Endodermal cell (in vitro differentiated cells): ENCODE measurements at places on chromosomes 7 and 10. TPM values are rescaled to one million over a fixed set of nuclear protein-coding genes. Genes with fewer than 3 reads are reported as not detected.

GRCh38 chr7:139777133-139777891 is 486 bp downstream of the HIPK2 start:
- H3K4me1 ChIP-seq: peaks cover 5% of the 10 kb centered on the region
- H3K27ac ChIP-seq: peak overlapping the region; percentile 56
- peaks cover 18% of the 10 kb centered on the region for H3K36me3 ChIP-seq
- H3K27me3 ChIP-seq: peaks cover 15% of the 10 kb centered on the region
- DNase-seq: peak; percentile 63
- H3K4me3 ChIP-seq: peak overlapping the region; percentile 97

GRCh38 chr10:51643734-51644133 is 55.7 kb downstream of the CSTF2T start:
- no peaks in the 10 kb centered on the region for H3K4me1 ChIP-seq
- no peak overlapping the region for H3K27ac ChIP-seq
- H3K36me3 ChIP-seq: no peaks in the 10 kb centered on the region
- no peaks in the 10 kb centered on the region for H3K27me3 ChIP-seq
- H3K4me3 ChIP-seq: no peak overlapping the region

Gene NPSR1
- not detected in 2 replicates for total RNA-seq

GRCh38 chr10:107071301-107071700 is 93.2 kb downstream of the SORCS1 start:
- no peaks in the 10 kb centered on the region for H3K27me3 ChIP-seq
- no peak for DNase-seq
- H3K36me3 ChIP-seq: peaks cover 14% of the 10 kb centered on the region
- no peak overlapping the region for H3K27ac ChIP-seq

DNA sequence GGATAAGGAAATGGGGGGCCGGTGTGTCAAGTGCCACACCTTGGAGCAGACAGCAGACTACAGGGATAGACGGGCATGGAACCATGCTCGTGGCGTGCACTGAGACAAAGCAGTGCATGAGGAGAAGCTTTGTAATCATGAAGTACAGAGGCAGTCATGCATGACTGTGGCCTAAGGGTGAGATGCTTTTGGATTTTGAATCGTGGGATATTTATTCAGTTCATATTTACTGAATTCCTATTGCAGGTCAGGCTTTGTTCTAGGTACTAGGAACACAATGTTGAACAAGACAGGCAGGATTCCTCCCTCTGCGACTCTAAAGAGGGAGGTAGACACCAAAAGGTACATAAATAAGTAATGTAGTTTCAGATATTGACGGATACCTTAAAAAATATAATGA is 597.6 kb downstream of the PARD3 start:
- peaks cover 10% of the 10 kb centered on the region for H3K4me1 ChIP-seq
- no peak overlapping the region for H3K27ac ChIP-seq
- peaks cover 4% of the 10 kb centered on the region for H3K36me3 ChIP-seq
- H3K4me3 ChIP-seq: no peak overlapping the region
- DNase-seq: no peak

DNA sequence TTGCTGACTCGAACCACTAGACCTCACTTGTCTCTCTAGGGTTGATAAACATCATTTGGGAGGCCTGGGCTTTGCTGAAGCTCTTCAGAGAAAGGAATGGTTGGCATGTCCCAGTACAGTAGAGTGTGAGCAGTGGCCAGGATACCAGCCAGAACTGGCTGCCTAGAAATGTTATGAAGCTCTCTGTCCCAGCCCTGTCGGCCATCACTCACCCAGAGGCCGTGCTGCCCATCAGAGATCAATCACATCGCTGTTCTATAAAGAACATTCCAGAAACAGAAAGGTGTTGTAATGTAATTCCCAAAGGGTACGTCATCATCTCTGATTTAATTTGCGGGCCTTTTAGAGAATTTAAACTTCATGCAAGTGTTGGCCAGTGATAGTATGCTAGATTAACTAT is 111.5 kb downstream of the PRPF18 start:
- no peaks in the 10 kb centered on the region for H3K4me1 ChIP-seq
- no peak overlapping the region for H3K4me3 ChIP-seq
- DNase-seq: no peak
- H3K36me3 ChIP-seq: peaks cover 29% of the 10 kb centered on the region
- H3K27me3 ChIP-seq: no peaks in the 10 kb centered on the region
- no peak overlapping the region for H3K27ac ChIP-seq

- H3K4me3 ChIP-seq: no peak overlapping the region
- DNase-seq: no peak
- no peak overlapping the region for H3K27ac ChIP-seq
- no peaks in the 10 kb centered on the region for H3K36me3 ChIP-seq
These were observed 340.8 kb downstream of the SUGCT start for GRCh38 chr7:40475681-40475982.

Gene TMEM213
- not detected in 3 replicates for total RNA-seq

Gene WNT2
- total RNA-seq: not detected in 3 replicates

DNA sequence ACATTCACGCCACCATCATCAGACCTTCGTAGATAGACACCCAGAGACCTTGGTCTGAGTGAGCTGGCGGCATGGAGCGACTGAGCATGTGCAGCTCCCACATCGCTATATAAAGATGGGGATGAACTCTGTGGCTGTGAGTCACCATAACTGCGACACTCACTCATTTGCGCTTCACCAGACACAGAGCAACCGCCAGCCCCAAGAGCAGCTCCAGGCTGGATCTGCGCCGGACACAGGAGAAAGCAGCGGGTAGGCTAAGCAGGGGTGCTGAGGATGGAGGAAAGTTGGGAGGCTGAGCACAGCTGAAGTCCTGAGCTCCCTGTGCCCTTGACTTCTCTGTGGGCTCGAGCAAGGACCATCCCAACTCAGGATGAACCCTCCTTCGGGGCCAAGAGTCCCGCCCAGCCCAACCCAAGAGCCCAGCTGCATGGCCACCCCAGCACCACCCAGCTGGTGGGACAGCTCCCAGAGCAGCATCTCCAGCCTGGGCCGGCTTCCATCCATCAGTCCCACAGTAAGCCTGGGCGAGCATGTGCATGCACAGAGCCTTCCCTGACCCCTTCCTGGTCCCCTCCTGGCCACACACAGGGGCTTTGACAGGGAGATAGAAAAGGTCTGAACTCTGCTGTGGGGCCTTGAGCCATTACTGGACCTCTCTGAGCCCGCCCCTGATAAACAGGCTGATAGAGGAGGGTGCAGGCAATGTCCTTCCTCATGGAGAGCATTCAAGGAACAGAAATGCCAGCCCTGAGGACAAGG is at the start of gene OPN4:
OPN4 (plus strand) TSS at position 137 of the 762 bp plus-strand sequence; CDS start at position 374, 237 bp downstream.
- H3K36me3 ChIP-seq: no peaks in the 10 kb centered on the region
- no peaks in the 10 kb centered on the region for H3K27me3 ChIP-seq
- peak; percentile 36 for DNase-seq
- H3K27ac ChIP-seq: no peak within 1 kb of the TSS
- H3K4me1 ChIP-seq: no peaks in the 10 kb centered on the region

DNA sequence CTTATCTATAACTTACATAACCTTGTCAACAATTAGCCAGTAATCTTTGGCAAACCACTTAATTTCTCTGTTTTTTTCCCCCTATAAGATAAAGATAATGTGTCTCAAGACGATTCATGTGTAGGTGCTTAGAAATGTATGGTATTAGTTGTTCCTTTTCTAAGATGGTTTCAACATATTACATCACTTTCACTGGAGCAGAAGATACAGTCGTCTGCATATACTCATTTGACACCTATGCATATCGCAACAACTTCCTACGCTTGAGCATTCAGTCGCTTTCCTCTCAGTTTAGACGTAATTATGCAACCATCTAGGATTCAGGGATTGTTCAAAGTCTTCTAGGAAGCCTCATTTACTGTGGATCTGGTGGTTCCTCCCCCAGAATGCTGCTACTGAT is 396.7 kb downstream of the PHTF2 start:
- H3K36me3 ChIP-seq: no peaks in the 10 kb centered on the region
- no peaks in the 10 kb centered on the region for H3K27me3 ChIP-seq
- H3K27ac ChIP-seq: no peak overlapping the region
- no peaks in the 10 kb centered on the region for H3K4me1 ChIP-seq

DNA sequence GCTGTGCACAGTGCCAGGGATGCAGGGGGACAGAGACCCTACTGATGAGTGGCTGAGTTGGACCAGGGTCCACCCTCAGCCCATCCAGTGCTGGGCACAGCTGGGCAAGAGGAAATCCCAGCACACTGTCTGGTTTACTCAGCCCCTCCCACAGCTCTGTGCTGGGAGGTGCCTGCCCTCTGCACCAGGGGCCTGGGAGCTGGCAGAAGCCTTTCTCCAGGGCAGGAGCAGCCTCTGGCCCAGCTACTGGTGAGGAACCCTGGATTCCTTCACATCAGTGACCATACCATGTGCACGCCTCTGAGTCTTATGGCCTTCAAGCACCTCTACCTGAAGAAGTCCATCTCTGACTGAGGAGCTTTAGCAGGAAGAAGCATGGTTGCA is 25.9 kb upstream of the C10orf71 start:
- H3K36me3 ChIP-seq: no peaks in the 10 kb centered on the region
- no peaks in the 10 kb centered on the region for H3K27me3 ChIP-seq
- no peaks in the 10 kb centered on the region for H3K4me1 ChIP-seq
- no peak overlapping the region for H3K4me3 ChIP-seq
- DNase-seq: peak; percentile 25

DNA sequence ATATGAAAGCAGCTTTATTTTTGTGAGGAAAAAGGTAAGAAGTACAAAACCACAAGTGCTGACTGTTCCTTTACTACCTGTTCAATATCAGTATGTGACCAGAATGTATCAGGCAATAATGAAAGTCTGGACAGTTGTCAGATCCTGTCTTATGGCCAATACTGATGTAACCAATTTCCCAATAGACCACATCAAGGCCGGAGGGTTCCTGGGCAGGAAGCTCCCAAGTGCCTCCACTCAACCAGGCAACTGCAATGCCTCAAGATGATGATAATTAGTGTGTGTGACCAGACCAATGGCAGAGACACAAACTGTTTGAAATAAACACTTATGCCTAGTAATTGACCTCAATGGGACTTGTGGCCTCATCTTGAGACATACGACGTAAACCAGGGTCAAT is 149.4 kb upstream of the ASAH2 start:
- no peaks in the 10 kb centered on the region for H3K36me3 ChIP-seq
- H3K27me3 ChIP-seq: no peaks in the 10 kb centered on the region
- H3K27ac ChIP-seq: no peak overlapping the region
- no peak for DNase-seq
- no peak overlapping the region for H3K4me3 ChIP-seq

DNA sequence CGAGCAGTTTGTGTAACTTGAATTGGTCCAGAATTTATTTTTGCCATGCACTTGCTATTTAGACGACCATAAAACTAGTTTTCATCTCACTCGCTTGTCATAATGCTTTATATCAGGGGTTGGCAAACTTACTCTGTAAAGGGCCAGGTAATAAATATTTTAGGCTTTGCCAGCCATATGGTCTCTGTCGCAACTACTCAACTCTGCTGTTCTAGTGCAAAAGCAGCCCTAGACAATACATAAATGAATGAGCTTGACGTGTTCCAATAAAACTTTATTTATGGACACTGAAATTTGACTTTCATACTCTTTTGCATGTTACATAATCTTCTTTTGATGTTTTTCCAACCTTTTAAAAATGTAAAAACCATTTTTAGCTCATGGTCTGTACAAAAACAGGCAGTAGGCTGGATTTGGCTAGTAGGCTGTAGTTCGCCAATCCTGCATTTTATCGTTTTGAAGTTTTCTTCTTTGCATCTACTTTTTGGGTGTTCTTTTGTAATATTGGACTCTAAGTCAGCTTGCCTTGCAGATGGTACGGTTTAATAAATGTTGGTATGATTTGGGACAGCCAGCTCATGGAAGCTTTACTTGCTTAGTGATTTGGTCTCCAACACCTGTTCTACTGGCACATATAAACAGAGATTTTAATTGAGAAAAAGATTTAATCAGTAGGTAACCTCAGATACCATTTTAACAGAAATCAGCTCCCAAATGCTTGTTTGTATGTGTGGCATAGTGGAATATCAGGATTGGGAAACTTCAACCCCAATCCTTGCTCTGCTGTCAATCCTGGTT is 25.6 kb downstream of the SND1 start:
- H3K4me3 ChIP-seq: no peak overlapping the region
- H3K36me3 ChIP-seq: peaks cover 63% of the 10 kb centered on the region
- DNase-seq: no peak

Gene GCK
- total RNA-seq: 0.48 and 0.86 TPM in 2 replicates

Gene IFRD1
- 50.7 to 57.1 TPM (median 54.3 TPM) in 3 replicates for total RNA-seq

Gene ARHGEF35
- total RNA-seq: 4.8 to 10.6 TPM (median 9.5 TPM) in 3 replicates

Gene FOXI2
- 0.28 to 1.3 TPM (median 1.0 TPM) in 3 replicates for total RNA-seq

Gene STK31
- total RNA-seq: 1.3 to 1.5 TPM (median 1.4 TPM) in 3 replicates

Gene PAOX
- total RNA-seq: 9.0 to 11.1 TPM (median 9.9 TPM) in 3 replicates

DNA sequence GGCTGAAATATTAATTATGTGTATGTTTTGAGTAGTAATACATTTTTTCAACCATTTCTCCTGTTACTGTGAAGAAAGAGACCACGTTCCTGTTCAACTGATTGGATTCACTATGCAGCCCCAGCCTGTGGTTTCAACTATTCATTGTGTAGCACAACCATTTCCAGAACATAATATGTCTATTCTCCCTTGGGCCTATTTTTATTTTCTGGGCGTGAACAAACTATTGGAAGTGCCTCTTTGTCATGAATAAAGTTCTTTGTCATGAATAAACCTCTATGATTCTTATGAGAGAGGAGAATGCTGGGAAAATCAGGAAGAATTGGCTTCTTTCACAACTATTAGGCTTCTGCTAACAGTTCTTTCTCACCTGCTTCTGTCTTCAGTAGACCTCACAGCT is 152.4 kb downstream of the GNAT3 start:
- no peak overlapping the region for H3K4me3 ChIP-seq
- no peak for DNase-seq
- no peaks in the 10 kb centered on the region for H3K36me3 ChIP-seq
- H3K4me1 ChIP-seq: no peaks in the 10 kb centered on the region
- H3K27me3 ChIP-seq: no peaks in the 10 kb centered on the region

Gene ZDHHC16
- total RNA-seq: 32.2 to 44.5 TPM (median 42.6 TPM) in 3 replicates

Gene TMEM273
- not detected in 2 replicates for total RNA-seq

Gene GHRHR
- 1.9 TPM in 1 of 2 replicates, not detected in the other for total RNA-seq

GRCh38 chr7:84844771-84845170 is 342.1 kb downstream of the SEMA3D start:
- H3K4me3 ChIP-seq: no peak overlapping the region
- H3K36me3 ChIP-seq: no peaks in the 10 kb centered on the region
- H3K27me3 ChIP-seq: no peaks in the 10 kb centered on the region
- H3K4me1 ChIP-seq: no peaks in the 10 kb centered on the region
- no peak overlapping the region for H3K27ac ChIP-seq

Gene ITGB8
- total RNA-seq: 6.5 and 6.7 TPM in 2 replicates

- no peaks in the 10 kb centered on the region for H3K36me3 ChIP-seq
- no peaks in the 10 kb centered on the region for H3K27me3 ChIP-seq
- DNase-seq: no peak
- peak overlapping the region; percentile 17 for H3K27ac ChIP-seq
These were observed 283.5 kb upstream of the PPP2R2D start for GRCh38 chr10:131617113-131617858.

GRCh38 chr7:100745184-100745583 is 11.8 kb downstream of the ZAN start:
- H3K36me3 ChIP-seq: no peaks in the 10 kb centered on the region
- H3K27me3 ChIP-seq: no peaks in the 10 kb centered on the region
- no peak overlapping the region for H3K27ac ChIP-seq
- H3K4me3 ChIP-seq: no peak overlapping the region
- no peaks in the 10 kb centered on the region for H3K4me1 ChIP-seq

- H3K27ac ChIP-seq: no peak overlapping the region
- peaks cover 4% of the 10 kb centered on the region for H3K36me3 ChIP-seq
- H3K4me3 ChIP-seq: no peak overlapping the region
- H3K4me1 ChIP-seq: no peaks in the 10 kb centered on the region
- H3K27me3 ChIP-seq: no peaks in the 10 kb centered on the region
These were observed 76.7 kb downstream of the CALD1 start for GRCh38 chr7:134856091-134856490.

Gene EVX1
- total RNA-seq: 8.4 and 10.7 TPM in 2 replicates

GRCh38 chr7:94252971-94253370 is 141.7 kb upstream of the COL1A2 start:
- H3K4me3 ChIP-seq: no peak overlapping the region
- H3K4me1 ChIP-seq: no peaks in the 10 kb centered on the region
- peaks cover 52% of the 10 kb centered on the region for H3K27me3 ChIP-seq
- H3K27ac ChIP-seq: no peak overlapping the region
- no peaks in the 10 kb centered on the region for H3K36me3 ChIP-seq

Gene OPN1SW
- total RNA-seq: not detected in 2 replicates

Gene ACTL6B
- total RNA-seq: not detected in 2 replicates
